Stimulated activated CD8-positive, alpha-beta memory T cell treated with anti-CD3 and anti-CD28 coated beads, Interleukin-4, amount 100 ng/mL, for 1 hour (primary cell): ENCODE measurements at places on chromosomes 3 and 15.

- DNase-seq = no peak
Measured at GRCh38 chr15:29470311-29470710, 200.7 kb upstream of the NSMCE3 start.

DNA sequence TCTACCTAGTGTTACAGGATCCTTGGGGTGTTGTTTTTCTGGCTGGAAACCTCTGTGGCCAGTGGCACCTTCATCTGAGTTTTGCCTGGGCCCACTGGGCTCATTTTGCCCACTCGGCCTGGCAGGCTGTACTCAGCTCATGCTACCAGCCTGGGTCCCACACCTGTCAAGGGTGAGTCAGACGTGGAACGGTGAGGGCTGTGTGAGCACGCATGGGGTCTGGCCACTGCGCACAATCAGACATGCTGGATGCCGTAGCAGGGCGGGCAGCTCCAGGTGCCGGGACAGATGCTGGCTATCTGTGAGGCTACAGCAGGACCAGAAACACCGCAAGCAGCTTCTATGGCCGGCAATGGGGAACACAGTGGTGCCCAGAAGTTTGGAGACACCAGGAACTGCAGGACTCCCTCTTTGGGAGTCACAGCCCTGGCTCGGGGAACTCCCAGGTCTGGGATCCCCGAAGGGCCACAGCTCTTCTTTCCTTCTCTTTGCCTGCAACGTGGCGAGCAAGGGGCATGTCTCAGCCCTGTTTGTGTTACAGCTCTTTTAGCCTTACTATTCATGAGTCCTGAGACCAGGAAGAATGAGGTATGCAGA is 35.9 kb upstream of the DNAJC13 start:
- no peak for DNase-seq

DNA sequence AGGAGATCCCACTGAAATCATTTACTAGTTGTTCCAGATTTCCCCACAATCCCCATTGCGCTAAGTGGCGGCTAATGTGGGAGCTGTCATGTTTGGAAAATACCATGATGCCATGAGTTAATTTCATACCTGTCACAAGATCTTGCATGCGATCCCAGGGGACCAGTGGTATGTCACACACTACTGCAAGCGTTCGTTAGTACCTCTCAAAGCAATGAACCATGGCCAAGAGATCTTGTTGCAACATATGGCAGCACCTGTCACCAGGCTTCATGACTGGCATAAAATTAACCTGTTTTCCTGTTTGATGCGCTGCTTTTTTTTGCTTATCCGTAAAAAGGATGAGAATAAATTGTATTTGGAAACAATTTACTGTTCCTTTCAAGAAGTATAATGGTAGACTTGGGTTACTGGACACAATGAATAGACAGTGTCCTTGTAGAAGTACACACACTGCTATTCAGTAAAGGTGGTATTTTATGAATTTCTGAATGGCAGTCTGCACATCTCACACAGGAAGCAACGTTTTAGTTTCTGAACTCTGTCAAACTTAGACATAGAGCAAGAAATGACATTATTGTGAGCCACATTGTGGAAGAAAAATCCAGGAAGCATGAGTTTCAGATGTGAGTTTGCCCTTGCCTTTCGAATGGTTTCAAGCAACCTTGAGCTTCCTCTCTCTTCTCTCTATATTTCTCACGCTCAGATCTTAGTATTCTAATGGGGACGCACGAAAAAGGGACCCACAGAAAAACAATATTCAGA is 81.9 kb downstream of the CHL1 start:
- no peak for DNase-seq

DNA sequence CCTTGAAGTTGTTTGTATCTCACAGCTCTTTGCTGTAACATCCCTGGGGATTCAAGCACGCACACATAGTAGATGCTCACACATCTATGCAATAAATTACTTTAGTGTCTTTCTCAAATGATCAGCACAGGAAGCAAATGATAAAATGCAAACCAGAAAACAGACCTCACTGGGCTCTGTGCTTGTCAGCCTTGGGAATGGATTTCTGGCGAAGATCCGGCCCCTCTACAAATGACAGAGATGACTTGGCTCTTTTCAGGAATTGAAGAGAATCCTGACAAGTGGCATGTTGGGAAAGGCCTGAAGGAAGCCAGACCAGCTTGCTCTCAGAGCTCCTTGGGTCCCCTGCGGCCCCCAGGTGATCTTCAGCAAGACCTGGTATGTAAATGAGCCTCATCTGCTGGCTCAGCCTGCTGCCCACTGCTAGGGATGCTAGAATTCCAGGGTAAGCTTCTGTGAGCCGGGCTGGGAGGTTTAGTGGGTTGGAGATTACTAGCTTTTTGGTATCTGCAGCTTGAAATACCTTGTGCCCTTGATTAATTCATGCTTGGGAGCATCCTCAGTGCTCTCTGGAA is 54.1 kb downstream of the LPP start:
- DNase-seq = no peak

DNA sequence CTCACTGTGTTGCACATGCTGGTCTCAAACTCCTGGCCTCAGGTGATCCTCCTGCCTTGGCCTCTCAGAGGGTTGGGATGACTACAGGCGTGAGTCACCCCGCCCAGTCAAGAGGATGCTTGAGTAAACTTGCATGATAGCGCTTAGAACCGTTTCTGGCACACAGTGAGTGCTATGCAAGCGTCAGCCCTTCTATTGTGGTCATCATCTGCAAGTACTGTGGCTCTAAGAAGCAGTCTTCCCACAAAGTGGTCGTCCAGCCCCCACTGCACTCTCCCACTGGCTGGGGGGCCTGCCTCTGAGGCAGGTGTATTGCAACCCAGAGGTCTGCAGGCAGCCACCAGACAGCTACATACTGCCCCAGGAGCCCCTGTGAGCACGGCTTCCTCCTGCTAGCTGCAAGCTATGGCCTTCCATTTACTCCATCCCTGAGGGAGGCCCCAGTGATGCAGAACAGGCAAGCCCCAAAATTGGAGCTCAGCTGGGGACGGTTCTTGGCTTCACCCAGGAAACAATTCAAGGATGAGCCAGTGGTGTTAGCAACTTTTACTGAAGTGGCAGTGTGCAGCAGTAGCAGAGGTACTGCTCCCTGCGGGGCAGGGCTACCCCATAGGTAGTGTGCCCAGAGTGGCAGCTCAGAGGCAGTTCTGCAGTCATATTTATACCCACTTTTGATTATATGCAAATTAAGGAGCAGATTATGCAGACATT is 95.4 kb downstream of the LSM3 start:
- DNase-seq = no peak

DNA sequence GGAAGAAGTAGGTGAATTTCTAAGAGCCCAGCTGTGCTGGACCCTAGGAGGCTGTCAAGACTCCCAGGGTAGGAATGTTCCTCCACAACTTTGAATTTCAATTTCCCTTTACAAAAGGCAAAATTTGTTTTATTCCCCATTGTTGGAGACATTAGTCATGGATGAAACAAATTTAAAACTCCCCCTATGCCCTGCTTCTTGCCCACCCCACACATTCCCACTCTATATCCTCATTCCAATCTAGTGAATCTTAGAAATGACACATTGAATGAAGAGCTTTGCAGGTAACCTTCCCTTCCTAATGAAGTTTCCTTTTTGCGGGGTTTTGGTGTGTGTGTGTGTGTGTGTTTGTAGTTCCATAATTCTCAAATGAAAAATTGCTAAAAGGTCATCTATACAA is 72.6 kb downstream of the CCNL1 start:
- no peak for DNase-seq
